ENCODE measurements at places on chromosomes 1 and 21.
A peak's percentile ranks its signal among the peaks of the same experiment; 100 is the strongest.

DNA sequence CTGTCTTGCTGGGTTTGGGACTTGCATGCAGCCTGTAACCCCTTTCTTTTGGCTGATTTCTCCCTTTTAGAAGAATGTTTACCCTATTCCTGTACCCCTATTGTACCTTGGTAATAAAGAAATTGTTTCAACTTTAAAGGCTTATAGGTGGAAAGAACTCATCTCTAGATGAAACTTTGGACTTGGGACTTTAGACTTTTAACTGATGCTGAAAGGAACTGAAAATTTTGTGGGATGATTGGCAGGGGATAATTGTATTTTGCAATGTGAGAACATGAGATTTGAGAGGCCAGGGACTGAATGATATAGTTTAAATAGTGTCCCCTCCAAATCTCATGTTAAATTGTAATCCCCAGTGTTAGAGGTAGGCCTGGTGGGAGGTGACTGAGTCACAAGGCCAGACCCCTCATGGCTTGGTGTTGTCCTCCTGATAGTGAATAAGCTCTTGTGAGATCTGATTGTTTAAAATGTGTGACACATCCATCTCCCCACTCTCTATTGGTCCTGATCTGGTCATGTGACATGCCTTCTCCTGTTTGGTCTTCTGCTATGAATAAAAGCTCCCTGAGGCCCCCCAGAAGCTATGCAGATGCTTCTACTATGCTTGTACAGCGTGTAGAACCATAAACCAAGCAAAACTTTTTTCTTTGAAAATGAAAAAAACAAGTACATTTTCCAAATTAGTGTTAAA is 1621.3 kb upstream of the B3GALT2 start:
- no peak for DNase-seq

- DNase-seq: peak; percentile 4
These were observed 199.5 kb downstream of the LRRIQ3 start for GRCh38 chr1:73998348-73998959.

- DNase-seq: no peak
These were observed 765 bp upstream of the HIPK1 start for GRCh38 chr1:113928187-113928930.

GRCh38 chr21:33112681-33113080 is 42.7 kb downstream of the OLIG1 start:
- DNase-seq: no peak

DNA sequence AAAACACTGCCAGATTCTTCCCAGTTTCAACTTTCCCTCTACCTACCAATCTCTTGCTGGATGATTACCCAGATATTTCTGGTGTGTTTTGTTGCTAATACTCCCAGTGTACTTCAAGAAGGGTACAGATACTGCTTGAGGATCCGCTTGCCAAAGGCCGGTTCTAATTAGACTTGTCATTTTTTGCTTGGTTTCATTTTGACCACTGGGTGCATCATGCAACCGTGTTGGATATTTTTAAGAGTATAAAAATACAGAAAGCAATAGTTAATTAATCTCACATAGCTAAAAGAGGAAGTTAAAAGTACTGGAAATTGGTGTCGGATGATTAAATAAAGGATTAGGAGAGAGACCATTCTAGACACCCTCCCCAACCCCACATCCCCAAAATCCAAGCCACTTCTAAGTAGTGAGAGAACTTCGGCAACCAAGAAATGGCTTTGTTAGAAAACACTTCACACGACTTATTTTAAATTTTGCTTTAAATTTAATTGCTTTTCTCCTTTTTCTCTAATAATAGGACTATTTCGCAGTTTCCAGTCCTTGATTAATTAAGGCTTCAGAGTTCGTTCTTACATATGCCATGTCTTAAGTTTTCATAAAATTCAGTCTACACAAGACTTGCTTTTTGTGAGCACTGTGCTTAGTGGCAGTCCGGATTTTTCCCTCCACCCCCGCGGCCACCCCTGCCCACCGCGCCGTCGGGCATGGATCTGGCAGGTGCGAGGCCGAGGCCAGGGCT is 2.5 kb upstream of the CDKN2C start:
- no peak for DNase-seq

DNA sequence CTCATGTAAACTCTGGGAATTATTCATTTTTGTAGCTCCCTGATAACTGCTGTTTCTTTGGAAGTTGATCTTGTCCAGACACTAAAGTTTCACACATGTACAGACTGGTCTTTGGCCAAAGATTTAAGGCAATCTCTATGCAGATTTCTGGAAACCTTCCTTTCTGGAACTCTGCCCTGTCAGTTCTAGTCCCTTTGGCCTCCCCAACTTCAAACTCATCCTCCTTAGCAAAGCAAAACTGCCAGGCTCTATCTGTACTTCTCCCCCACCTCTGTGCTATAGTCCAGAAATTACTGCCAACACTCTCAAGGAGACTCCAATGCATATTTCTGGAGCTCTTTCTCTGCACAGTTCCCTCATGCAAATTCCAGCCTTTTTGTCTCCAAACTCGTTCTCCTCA is 36.5 kb downstream of the C1orf198 start:
- no peak for DNase-seq
